ENCODE measurements at places on chromosomes 12 and 14.

GRCh38 chr12:41190338-41190737, 2.2 kb downstream of the PDZRN4 start:
- DNase-seq: peak; percentile 1

- DNase-seq: no peak
Measured at GRCh38 chr14:102248121-102248520, 56.8 kb downstream of the MOK start.

DNA sequence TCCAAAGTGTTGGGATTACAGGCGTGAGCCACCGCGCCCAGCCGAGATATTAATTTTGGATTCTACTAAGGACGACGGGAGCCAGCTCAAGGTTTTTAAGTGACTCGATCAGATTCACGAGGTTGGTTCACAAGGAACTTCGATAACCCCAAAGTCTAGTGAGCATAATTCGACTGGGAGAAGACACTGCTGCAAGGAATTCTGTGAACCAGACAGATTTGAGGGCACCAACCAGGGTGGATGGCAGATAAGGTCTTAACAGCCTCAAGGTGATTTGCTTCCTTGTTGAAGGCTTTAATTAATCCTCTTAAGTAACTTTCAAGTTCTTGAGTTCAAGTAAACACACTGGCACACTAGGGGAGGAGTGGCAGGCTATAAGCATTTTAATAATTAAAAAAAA, 1.1 kb upstream of the KLHDC2 start:
- DNase-seq: no peak

DNA sequence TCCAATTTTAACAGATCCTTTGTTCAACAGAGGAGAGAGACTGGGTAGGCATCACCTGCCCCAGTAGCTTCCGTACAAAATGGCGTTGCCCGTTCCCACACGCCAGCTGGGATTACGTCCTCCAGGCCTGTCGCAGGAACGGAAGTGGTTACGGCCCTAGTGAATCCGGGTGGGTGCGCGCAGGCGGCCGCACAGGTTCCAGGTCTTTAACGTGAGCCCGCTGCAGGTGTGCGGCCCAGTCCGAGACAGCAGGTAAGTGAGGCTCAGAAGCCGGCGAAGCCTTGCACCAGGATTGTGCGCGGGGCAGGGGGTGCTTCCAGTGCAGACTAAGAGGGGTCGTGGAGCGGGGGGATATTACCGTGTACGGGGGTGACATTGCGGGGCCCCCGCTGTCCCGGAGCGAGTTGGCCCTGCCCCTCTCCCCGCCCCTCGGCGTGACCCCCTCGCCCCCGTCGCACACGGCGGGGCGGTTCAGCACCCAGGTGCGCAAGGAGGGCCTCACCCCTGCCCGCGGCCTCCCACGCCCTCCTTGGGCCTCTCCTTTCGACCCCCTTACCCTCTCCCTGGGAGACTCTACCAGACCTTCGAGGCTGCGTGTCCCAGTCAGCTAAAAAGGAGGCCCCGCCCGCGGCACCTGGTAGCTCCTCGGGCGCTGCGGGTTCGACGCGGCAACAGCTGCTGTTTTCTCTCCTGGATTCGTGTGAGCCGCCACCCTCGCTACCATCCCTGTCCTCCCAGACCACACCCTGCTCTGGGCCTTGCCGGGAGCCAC, at the start of gene EXD2:
TSS of gene EXD2 (plus strand) at position 159 of the 772 bp plus-strand sequence. CDS start 17,973 bp downstream, outside the sequence.
- DNase-seq: peak; percentile 81

DNA sequence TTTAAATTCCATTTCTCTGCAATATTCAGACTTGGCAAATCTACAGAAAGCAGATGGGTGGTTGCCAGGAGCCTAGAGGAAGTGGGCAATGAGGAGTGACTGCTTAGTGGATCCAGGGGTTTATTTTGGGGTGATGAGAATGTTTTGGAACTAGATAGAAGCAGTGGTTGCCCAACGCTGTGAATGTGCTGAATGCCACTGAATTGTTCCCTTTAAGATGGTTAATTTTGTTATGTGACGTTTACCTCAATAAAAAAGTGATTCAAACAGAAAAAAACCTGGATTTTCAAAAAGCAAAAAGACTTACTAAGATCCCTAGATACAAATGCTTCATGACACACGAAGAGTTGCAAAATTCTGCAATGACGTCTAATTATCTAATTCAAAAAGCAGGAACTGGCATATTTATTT, 34.2 kb downstream of the DAO start:
- DNase-seq: peak; percentile 29

DNA sequence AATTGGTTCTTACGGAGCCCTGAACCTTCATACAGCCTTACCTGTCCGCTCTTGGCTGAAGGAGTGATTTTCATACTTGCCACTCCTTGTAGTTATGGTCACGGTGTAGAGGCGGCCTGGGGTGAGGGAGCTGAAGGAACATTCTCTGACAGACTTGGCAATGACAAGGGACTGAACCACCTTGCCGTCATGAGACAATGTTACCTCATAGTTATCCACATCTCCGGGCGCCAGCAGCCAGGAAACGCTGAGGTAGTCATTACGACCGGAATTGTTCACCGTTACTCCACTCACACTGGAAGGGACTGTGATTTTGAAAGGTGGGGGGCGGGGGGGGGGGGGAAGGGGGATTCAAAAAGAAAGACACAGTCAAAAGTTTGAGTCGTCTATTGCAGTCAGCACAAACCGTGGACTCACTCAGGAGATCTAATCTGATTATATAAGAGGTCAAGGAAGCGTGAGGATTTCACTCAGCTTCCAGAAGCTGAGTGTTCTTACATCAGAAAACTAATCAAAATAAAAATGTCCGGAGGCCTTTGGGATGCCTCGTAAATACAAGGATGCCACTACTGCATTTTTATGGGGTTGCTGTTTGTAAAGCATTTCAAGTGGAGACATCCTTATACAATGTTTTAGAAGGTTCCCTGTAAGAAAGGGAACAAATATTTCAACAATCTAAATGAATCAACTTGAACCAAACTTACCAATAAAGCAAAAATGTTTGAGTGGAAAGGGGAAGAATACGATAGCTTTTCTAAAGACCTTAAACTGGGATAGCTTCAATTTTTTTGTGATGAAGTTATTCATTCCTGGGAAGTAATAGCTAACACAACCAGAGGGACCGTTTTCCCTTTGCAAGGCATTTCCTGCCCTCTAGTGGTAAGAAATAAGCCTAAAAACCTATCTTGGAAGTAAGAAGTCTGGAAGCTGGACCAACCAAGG, 60.6 kb downstream of the PTPRB start:
- DNase-seq: peak; percentile 84

DNA sequence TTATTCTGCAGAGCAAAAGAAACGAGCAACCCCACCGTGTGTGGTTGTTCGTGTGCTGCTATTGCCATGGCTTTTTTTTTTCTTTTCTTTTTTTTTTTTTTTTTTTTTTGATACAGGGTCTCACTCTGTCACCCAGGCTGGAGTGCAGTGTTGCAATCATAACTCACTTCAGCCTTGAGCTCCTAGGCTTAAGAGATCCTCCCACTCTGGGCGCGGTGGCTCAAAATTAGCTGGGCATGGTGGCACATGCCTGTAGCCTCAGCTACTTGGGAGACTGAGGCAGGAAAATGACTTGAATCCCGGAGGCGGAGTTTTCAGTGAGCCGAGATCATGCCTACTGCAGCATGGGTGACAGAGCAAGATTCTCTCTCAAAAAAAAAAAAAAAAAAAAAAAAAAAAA, 144.2 kb downstream of the ESR2 start:
- DNase-seq: no peak

GRCh38 chr12:41188841-41189394, 798 bp downstream of the PDZRN4 start:
- DNase-seq: no peak

Data from EH (cell line).